ENCODE measurements at places on chromosomes 12 and 14.

DNA sequence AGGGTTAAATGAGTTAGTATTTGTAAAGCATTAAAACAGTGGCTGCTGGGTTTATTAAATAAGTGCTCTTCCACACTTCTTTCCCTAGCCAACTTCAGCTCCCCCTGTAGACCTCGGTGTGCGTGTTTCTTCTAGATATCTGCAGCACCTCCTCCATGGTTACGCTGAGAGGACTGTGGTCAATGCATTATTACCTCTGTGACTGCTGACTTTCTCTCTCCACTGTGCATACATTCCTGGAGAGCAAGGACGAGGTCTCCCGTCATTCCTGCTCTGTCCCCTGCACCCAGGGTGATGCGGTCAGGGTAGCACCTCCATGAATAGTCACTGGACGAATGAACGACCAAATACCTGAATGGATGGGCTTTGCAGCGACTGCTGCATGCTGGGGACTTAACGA, 44.6 kb downstream of the ZFP36L1 start:
- no peak for DNase-seq

DNA sequence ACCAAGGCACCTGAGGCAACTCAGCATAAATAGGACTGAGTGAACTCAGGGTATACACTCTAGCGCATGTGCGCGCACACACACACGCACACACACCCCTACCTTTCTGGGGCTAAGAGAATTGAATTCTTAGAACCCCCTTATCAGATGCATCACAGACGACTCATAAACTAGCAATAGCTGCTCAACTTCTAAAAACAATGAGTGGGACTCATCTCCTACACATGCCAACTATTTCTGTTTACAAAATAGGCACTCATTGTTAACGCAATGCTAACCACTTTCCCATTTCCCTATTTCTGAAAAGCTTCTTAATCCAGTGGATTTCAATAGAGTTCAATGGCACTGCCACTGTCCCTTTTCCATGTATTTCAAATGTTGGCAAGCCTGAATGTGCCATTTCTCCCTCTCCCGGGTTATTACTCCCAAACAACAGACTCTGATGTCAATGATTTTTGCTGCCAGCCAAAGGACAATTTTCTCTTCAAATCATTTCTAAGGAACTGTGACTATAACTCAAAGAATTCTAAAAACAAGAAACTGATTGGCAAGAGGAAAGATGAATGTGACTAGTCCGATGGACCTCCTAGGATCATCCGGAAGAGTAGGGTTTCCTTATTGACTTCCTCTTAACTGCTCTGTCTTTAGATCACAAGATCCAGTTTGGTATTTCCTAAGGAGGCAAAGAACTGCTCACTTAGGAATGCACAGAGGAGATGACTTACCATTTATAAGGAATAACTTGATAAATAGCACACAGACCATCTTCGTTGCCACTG, 48.8 kb downstream of the SLC38A1 start:
- DNase-seq: peak; percentile 84

DNA sequence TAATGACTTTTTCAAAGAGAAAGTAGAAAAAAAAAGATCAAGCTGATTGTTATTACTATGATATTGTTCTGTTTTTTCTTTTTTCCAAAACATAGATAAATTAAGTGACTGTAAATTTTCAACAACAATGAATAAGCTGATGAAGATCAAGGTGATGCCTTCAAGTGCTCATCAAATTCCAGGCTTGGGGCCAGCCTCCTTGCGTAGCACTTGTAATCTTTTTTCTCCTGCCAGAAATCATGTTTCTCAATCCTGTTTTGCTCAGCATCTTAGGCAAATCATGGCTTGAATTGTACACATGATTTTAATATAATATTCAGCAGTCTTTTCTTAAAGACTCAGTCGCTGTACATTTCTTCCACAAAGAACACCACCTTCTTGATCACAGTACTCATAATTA, 333.2 kb downstream of the NPAS3 start:
- DNase-seq: no peak

- DNase-seq: no peak
Observed at GRCh38 chr12:44015333-44015941, 179.6 kb downstream of the TMEM117 start.

- DNase-seq: no peak
Observed at GRCh38 chr12:45732250-45732649, 2.7 kb downstream of the ARID2 start.

- DNase-seq: no peak
Observed at GRCh38 chr14:102184316-102185035, 44.8 kb downstream of the WDR20 start.

DNA sequence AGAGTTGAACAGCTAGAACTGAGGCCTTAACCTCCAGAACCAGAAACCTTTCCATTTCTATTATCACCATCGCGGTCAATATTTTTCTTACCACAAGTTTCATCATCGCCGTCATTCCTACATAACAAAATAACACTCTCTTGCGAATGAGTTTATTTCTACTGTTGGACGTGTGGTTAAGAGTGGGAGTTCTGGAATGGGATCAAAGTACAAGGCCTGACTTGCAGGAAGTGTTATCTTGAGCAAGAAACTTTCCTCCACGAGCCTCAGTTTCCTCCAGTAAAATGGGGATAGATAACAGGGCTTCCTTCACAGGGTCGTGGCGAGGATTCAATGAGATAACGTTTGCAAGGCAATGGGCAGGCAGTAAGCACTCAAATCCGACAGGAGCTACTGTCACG, 652 bp downstream of the SART3 start:
- DNase-seq: no peak

DNA sequence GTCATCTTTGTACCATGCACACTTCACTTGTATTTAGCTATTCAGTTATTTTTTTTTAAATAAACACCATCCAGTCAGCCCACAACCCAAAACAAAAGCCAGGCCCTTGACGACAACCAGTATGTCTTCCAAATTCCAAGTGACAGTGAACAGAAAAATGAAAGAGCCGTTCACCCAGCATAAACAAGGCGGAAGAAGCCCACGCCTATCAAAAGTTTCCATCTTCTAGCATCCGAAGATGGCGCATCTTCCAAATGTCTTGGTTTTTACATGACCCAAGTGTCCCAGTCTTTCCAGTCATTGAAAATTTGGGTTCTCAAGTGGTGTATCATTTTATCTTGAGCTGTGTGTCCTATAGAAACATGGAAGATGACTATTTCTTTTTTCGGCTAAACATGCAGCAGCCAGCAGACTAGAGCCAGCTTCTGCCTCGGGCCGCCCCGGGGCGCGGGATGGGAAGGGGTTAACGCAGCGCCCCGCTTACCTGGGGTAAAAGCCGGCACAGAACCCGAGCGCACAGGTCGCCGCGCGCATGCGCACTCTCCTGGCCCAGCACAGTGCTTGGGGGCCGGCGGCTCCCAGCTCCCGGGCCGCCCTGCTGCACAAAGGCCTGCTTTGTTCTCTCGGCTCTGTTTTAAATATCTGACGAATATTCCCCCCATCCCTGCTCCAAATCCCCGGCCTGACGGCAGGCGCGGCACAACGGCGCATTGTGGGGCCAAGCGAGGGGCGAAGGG, 164.8 kb downstream of the ZFP36L1 start:
- DNase-seq: no peak

- no peak for DNase-seq
Observed at GRCh38 chr14:56487090-56487667, 92.4 kb upstream of the TMEM260 start.

DNA sequence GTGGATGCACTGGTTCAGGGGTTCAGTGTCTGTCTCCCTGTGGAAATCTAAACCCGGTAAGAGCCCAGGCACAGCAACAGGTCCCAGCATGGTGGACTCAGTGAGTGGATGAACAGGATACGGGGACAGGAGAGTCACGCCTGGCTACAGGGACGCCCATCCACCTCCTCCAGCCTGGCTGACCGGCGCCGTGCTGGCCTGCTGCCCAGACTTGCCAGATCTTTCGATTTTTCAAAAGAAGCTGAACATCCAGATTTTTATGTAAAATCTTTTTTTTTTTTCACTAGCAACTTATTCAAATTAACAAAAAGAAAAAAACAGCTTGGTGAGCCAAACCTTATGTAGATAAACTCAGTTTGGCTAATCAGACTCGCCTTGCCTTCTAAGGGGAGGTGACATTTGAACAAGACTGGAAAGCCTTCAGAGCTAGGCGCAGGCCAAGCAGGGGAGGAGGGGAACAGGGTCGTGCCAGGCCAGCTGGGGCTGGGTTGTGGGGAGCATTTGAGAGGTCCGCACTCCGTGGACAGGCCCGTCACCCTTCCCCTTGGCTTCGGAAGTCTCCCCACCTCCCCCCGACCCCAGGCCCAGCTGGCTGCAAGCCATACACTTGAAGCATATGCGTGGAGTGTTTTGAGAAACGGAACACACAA, 87.8 kb upstream of the NCOR2 start:
- peak; percentile 20 for DNase-seq

DNA sequence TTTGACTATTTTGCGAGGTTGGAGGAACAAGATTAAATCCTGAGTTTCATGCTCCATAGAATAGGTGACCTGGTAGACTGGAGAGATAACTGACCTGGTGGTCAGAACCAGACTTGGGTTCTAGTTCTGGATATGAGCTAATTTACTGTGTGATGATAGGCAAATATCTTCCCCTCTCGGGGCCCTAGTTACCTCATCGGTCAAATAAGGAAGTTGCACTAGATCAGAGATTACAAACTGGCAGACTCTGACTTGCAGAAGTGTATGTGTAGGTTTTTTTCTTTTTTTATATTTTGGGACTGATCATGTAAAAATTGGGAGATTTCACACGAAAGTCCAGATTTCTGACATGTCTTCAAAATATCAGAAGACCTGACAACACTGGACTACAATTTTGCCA, 37.0 kb downstream of the RPH3A start:
- DNase-seq: no peak

GRCh38 chr12:73341559-73342247, 1069.5 kb downstream of the TRHDE start:
- no peak for DNase-seq

- no peak for DNase-seq
Observed at GRCh38 chr14:94738751-94739150, 31.2 kb downstream of the GSC start.

DNA sequence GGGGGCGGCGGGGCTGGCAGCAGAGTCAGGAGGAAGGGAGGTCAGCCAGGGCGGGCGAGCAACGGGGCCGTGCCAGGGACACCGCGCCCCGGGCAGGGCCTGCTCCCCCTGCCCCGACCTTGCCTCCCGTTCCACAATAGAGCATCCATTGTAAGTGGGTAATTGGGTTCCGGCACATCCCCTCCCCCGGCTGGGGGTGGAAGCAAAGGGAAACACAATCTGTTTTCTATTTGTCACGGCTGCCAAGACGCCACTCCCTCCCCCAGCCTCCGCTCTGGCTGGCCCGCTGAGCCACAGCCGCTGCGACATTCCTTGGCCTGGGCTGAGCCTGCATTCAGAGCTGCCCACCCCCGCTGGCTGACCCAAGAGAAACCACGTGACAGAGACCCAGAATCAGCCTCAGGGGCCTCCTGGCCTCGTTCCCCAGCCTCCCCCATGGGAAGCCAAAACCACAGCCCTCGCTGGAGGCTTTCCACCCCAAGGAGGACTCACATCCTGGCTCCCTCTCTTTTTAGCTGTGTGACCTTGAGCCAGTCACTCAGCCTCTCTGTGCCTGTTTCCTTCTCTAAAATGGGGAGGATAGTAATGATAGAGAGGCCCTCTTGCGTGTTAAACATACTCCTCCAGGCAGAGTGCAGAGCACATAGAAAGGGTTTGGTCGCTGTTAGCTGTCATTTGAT, 117.6 kb downstream of the SCARB1 start:
- DNase-seq: peak; percentile 72

GRCh38 chr12:96047229-96048211, 12.1 kb upstream of the LTA4H start:
- no peak for DNase-seq

DNA sequence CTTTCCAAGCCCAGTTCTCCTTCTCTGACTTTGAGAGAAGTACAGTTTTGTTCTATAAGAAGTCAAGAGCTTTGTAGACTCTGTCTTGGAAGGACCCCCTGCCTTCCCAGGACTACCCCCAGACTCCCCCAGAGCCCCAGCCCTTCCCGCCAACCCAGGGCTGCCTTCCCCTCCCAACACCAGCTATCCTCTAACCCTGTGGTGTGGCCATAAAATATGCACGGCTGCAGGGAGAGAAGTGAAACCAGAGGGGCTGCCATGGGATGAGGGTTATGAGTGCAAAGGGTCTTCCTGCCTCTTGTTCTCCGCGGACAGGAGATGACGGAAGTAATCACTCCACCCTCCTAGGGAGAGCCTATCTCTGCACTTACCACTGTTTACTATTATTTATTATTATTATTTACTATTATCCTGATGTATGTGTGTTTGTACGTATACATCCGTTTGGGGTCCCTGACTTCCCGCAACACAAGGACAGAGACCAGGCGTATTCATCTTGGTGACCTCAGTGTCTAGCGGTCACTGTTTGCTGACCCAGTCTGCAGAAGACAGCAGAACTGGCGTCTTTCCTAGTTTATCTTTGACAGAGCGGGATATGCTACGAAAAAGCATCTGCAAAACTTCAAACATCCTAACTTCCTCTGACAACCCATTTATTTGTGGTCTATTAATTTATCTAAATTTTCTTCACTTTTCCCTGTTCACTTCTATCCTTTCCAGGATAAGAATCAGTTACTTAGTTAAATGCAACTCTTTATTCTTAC, 3.5 kb upstream of the SCNN1A start:
- DNase-seq: no peak

GRCh38 chr12:109952873-109953272, 43.3 kb downstream of the GIT2 start:
- DNase-seq: no peak

DNA sequence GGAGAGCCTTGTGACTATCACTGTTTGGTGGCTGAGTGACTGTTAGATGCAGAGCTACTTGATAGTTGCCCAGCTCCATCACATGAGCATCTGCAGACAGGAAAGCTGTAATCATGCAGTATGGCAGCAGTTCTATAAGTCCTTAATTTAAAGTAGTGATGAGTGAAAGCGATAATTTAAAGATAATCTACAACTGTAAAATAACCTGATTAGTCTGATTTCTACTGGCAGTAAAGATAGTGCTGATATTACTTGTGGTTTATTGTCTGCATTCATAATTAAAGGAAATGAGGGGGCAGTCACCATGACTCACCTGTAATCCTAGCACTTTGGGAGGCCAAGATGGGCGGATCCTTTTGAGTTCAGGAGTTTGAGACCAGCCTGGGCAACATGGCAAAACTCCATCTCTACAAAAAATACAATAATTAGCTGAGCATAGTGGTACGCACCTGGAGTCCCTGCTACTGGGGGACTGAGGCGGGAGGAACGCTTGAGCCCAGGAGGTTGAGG, 41.2 kb upstream of the PLEKHD1 start:
- no peak for DNase-seq

Data from pulmonary artery endothelial cell (primary cell).